ENCODE measurements at places on chromosomes 16 and 17.

DNA sequence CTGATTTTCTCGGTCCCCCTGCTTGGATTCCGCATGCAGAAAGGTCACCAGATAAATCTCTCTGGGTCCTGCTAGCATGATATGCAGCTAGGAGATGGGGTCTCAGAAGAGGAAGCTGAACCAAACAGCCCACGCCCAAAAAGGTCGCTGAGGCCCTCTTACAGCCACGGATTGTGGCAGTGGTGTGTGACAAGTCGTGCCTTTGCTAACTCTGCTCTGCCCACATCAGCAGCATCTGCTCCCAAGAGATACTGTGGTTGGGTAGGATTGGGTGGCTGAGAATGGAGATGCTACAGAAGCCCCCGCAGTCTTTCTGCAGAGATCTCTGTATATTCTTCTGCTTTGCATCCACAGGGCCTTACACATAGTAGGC is 15.2 kb upstream of the SKAP1 start:
- no peak for DNase-seq

- no peak for DNase-seq
These were observed 136.6 kb downstream of the COPRS start for GRCh38 chr17:31722251-31723056.

DNA sequence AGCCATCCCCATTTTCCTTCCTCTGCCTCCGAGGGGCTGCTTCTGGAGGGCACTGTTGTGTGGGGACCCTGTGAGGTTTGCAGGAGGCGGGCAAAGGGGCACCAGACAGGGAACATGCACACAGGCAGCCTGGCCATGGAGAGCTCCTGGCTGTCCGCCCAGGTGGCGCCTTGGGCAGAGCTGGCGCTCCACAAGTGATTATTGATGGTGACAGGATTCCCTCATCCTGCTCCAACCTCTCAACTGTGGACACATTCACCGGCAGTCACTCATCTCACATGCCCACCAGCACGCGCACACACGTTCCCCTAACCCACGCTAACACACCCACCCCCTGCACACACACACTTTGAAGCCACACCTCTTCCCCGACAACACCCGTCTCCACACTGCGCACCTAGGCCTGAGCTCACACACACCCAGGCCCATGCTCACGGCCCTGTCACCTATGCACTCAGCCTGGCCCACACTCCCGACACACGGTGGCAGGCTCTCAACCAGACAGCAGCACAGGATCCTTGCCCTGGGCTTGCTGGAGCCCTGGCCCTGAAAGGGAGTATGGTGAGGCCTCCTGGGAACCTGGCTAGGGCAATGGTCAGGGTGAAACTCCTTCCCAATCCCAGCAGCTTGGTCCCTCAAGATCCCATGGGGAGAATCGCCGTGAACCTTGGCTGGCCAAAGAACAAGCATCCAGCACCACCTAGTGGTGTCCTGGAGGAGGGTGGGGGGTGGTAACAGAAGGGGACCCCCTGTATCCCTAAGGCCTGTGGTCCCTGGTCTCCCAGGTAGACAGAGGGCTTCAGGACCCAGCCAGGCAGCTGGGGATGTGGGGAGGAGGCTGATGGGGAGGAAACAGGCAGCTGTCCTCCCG is 3.6 kb downstream of the PNMT start:
- no peak for DNase-seq

DNA sequence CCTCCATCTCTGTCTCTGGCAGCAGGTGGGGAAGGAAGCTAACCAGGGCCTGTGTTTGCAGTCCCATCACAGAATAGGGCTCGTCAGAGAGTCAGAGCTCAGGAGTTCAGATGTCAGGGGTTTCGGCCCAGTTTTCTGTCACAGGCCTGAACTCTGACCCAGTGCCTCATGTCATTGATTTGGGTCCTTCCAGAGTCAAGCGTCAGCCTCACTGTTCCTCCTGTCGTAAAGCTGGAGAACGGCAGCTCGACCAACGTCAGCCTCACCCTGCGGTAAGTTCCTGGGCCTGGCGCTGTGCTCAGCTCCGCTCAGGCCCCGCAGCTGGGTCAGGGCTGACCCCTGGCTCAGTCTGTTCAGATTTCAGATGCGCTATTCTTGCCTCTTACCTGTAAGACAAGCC is 10.7 kb downstream of the CTNS start:
- no peak for DNase-seq

GRCh38 chr17:29948448-29949215 is 7.2 kb downstream of the EFCAB5 start:
- DNase-seq = no peak

GRCh38 chr16:89014403-89015230 is 37.6 kb upstream of the CBFA2T3 start:
- DNase-seq = no peak

GRCh38 chr16:70396246-70396904 is 42.5 kb downstream of the ST3GAL2 start:
- no peak for DNase-seq

DNA sequence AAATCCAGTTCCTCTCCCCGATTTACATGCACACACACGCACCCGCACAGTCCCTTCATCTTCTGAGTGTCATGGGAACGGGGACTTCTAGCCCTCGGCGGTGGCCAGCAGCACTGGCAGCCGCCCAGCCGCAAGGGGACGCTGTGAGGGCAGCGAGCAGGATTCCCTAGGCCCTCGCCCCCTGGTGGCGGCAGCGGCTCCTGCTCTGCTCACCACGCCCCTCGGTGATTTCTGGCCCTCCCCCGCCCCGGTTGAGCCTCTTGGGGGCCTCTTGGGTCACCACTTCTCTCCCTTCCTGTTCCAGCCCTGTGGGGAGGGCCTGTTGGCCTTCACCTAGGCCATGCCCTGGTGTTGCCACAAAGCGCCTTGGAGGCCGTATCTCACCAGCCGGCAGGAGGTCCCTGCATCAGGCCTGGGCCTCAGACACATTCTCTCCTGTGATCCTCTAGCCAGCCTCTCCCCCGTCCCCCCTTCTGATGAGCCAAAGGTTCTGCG is 75.2 kb upstream of the KSR1 start:
- DNase-seq = no peak

DNA sequence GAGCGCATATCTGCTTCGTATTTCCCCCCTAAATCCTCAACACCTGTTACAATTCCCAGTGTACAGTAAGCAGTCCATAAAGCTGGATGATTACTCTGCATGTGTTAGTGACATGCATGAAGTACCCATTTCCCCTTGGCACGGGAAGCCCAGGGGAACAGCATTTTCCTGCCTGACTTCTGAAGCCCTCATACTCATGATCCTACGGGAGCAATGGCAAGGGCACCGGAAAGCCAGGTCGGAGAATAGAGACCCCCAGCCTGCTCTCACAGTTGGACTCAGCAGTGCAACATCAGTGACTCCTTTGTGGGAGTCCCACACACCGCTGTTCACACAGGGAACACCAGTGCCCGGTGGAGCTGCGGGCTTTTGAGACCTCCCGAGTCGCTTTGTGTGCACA is 336.9 kb downstream of the CDH13 start:
- no peak for DNase-seq

- DNase-seq = no peak
These were observed 1.9 kb upstream of the LCMT1 start for GRCh38 chr16:25109643-25110042.

DNA sequence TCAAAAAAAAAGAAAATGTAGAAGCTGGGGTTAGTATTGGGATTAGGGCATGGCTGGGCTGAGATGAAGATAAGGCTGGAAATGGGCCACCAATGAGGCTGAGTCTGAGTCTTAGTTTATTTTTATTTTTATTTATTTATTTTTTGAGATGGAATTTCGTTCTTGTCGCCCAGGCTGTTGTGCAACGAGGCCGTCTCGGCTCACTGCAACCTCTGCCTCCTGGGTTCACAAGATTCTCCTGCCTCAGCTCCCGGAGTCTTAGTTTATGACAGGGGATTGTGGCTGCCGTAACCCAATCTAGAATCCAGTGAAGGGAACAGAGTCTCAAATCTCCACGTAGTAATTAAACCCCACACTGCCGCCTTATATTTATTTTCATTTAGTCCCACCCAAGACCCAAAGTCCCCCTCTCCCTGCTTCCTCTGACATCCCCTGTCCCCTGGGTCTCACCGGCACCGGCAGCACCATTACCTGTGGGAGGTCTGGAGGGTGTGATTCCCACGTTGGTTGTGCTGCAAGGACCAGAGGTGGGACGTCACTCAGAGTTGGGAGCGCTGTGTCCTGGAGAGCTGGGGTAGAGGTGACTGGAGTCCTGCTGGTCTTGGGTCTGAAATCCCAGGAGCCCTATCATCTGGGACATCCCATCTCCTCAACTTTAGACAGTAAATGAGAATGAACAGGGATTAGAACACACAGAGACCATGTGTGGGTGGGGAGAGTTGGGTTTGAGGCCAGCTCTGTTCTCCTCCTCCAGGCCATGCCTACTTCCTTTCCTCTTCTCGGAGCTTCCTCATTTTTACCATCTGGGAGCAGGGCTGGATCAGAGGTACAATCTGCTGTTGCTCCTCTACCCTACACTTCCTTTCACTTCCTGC is at the start of gene CLEC10A:
CLEC10A (minus strand) TSS at position 671 of the 875 bp plus-strand sequence. CDS start 1,439 bp downstream, outside the sequence.
- no peak for DNase-seq

- no peak for DNase-seq
These were observed 240.3 kb upstream of the GSE1 start for GRCh38 chr16:85372627-85373372.

DNA sequence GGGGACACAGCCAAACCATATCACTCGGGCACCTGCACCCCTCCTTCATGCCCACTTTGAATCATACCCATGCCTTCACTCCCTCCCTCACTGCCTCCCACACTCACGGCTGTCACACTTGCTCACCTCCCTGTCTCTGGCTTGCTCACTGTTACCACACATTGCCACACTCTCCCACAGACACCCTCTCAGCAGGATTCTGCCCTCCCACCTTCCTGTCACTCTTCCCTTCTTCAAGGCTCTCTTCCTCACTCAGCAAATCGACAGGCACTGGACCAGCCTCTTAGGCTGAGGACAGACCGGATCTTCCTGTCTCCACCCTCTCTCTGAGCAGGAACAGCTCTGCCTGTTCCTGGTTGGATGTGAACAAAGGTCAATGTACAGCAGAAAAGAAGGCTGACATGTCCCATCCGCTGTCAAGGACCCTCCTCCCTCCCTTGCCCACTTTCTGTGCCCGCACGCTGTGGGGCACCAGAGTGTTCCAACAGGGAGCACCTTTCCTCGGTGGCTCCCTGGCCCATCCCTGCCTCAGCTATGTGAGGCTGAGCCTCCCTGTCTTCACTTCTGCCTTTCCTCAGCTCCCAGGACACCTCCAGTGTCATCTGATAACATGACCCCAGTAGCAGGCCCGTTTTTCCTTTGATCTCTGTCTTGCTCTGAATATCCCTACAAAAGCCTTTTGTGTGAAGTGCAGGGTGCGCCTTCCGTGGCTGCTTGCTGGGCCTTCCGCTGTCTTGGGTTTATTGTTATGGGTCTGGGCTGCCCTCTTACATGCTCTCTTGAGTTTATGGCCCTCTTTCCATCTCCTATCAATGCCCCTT is 47.0 kb downstream of the CCDC182 start:
- no peak for DNase-seq

- no peak for DNase-seq
These were observed 7.6 kb downstream of the EME1 start for GRCh38 chr17:50380369-50381259.

GRCh38 chr17:7823581-7824001 is 10.4 kb upstream of the KDM6B start:
- no peak for DNase-seq

- no peak for DNase-seq
These were observed 29.9 kb downstream of the CFAP20 start for GRCh38 chr16:58099097-58099955.

GRCh38 chr16:89359264-89360147 is 130.9 kb downstream of the ANKRD11 start:
- DNase-seq = no peak

DNA sequence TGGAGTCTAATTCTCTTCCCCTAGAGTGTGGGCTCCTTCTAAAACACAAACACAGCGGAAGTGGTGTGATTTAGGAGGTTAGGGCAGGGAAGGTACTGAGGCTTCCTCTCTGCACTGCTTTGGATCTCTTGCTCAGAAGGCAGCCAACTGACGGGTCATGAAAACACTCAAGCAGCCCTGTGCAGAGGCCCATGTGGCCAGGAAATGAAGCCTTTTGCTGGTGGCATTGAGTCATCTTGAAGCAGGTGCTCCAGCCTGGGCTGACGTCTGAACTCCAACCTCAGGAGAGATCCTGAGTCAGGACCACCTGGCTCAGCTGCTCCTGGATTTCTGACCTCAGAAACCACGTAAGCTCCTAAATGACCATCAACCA is 72.9 kb downstream of the MRM1 start:
- DNase-seq = no peak

DNA sequence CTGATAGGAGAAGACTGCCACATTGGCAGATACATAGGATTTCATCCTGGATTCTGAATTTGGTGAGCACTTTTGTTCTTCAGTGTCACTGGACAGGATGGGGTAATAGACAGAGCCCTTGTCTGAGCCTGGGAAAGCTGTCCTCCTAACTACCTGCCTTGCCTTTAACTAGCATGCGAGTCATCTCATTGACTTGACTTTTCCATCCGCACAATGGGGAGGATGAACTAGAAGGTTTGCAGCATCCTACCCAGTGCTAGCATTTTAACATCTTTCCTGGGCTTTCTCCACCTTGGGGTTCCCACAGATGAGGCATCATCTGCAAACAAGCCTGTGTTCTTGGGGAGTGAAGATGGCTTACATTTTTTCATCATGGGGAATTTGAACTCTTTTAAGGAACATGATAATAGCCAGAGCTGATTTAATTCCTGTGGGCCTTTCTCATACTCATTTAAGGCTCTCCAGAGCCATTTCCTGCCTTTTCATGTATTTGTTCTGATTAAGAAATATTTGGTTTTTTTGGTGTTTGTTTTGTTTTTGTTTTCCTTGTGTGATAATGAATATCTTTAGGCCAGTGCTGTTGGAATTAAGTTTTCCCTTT is 139.5 kb downstream of the MSI2 start:
- no peak for DNase-seq

DNA sequence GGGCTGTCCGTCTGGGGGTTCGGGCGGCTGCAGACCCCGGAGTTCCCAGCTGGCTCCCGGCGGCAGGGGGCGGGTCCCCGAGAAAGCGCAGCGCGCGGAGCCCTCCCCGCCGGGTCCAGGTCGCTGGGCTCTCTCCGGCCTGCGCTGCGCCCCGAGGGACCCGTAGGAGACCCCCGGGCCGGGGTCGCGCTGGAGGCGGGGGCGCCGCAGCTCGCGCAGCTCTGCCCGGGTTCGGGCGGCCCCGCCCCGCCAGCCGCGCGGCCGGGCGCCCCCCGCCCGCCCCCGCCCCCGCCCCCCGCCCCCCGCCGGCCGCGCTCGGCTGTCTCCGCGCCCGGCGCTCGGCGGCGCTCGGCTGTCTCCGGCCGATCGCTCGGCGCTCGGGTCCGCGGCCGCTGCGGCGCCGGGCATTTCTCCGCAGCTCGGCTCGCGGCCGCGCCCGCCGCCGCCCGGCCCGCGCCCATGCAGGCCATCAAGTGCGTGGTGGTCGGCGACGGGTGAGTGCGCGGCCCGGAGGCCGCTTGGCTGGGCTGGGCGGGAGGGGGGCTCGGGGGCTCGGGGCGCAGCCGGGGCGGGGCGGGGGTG is at the start of gene RAC3:
RAC3 (plus strand) TSS at position 376 of the 582 bp plus-strand sequence; CDS start at position 460, 84 bp downstream.
- DNase-seq = no peak

- DNase-seq = no peak
These were observed 44.8 kb upstream of the FBXO47 start for GRCh38 chr17:39011907-39012468.

DNA sequence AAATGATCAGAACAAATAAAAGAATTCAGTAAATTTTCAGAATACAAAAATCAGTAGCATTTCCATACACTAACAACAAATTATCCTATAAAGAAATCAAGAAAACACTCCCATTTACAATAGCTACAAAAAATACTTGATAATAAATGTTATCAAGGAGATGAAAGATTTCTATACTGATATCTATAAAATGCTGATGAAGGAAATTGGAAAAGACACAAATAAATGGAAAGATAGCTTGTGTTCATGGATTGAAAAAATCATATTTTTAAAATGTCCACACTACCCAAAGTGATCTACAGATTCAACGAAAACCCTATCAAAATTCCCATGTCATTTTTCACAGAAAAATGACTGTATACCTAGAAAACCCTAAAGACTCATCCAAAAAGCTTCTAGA is 18.1 kb downstream of the SLFN12 start:
- DNase-seq = no peak
